ENCODE measurements at places on chromosomes 1 and 21.
A peak's percentile ranks its signal among the peaks of the same experiment; 100 is the strongest.

- no peak for DNase-seq
Observed at GRCh38 chr1:65317866-65318653, 8.7 kb downstream of the DNAJC6 start.

- DNase-seq = peak; percentile 76
Observed at GRCh38 chr1:186967656-186968394, 139.1 kb downstream of the PLA2G4A start.

DNA sequence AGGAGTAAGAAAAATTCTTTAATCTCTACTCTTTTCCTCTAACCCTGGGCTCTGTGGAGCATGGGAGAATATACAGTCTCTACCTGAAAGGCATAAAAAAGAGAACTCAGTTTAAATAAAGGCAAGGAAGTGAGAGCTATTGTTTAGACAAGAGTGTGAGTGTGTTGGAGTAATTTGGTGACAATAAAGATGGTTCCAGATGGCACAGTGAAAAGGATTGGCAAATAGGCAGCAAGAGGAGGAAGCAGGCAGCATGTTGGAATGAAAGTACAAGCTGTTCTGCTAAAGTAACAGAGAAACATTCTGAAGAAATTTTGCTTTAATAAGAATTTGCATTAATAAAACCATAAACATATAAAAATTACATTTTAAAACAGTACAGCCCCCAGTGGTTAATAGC, 163.4 kb downstream of the DNM3 start:
- DNase-seq = no peak

- peak; percentile 26 for DNase-seq
Observed at GRCh38 chr1:195516036-195516435, 1092.2 kb downstream of the KCNT2 start.
